ENCODE measurements at places on chromosomes 7 and 10.

DNA sequence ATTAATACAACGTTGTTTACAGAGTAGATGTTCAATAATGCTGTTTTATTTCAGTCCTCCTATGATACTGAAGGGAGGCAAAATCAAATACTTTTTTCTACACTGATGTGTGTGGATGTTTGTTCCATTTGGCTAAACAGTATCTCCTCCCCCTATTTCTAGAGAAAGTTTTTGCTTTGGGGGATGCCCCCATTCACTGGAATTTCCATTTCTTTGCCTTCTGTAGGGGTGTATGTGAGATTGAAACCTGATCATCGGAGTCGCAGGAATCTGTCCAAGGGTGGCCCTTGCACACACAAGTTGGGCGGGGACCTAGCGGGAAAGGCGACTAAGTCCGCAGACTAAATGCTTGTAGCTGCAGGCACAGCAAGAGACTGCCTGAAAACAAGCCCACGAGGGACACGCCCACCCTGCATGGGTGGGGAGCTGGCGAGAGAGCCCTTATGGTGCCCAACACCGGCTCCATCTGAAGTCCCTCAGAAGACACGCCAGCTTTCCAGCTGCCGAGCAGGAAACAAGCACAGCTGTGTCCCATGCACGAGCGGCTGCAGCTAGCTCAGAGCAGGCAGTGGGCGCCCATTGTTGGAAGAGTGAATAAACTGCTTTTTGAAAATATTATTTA lies 58.0 kb downstream of the ESYT2 start:
- DNase-seq, result no peak

GRCh38 chr10:130929422-130930325 lies 381.8 kb downstream of the TCERG1L start:
- no peak for DNase-seq

DNA sequence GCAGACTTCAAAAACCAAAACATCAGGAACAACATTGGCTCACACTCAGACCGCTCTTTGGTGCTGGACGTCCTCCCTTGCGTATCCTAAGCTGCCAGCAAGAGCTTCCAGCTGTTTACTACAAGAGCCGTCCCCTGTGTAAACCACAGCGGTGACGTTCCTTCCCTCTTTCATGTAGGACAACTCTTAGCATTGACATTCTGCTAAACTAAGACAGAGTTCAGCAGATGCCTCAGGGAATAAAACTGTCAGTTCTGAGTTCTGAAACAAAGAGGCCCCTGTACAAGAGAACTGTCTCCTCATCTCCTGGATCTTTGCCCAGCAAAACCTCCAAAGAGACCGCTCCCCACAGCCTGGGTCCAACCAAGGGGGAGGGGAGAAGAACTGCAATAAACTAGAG lies 57.8 kb upstream of the OPALIN start:
- no peak for DNase-seq

DNA sequence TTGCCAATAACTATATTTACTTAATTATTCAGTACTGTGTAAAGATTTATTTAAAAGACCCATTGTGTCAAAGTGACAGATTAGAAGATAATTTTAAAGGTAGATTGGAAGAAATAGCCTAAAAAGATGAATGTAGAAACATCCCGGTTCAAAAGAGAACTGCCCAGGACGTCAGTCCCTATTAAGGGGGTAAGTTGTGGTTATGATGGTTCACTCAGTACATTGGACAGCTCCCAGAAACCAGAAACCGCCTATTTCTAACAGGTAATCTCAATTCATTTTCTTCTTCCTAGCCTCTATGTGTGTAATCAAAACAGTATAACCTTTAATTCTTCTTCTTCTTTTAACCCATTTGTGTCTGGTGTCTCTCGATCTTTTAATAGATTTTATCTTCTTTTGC lies 1.5 kb upstream of the FERD3L start:
- DNase-seq, result no peak

GRCh38 chr7:125033506-125033905 lies 103.9 kb upstream of the POT1 start:
- no peak for DNase-seq

DNA sequence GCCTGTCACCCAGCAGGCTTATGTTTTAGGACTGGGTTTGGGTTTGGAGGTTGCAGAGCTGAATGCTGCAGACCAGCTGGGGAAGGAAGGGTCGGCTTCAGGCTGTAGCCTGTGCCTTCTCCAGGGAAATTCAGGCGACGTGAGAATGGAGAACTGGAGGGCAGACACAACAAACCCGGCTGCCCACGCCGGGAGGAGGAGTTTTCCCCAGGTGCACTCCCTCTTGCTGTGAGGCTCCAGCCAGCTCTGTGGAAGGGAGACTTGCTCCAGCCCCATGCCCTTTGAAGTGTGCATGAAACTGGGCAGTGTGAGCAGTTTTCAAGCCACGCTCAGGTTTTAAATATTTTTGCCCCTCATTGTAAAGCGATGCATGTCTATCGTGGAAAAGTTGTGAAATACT lies 279.1 kb downstream of the CCSER2 start:
- no peak for DNase-seq

DNA sequence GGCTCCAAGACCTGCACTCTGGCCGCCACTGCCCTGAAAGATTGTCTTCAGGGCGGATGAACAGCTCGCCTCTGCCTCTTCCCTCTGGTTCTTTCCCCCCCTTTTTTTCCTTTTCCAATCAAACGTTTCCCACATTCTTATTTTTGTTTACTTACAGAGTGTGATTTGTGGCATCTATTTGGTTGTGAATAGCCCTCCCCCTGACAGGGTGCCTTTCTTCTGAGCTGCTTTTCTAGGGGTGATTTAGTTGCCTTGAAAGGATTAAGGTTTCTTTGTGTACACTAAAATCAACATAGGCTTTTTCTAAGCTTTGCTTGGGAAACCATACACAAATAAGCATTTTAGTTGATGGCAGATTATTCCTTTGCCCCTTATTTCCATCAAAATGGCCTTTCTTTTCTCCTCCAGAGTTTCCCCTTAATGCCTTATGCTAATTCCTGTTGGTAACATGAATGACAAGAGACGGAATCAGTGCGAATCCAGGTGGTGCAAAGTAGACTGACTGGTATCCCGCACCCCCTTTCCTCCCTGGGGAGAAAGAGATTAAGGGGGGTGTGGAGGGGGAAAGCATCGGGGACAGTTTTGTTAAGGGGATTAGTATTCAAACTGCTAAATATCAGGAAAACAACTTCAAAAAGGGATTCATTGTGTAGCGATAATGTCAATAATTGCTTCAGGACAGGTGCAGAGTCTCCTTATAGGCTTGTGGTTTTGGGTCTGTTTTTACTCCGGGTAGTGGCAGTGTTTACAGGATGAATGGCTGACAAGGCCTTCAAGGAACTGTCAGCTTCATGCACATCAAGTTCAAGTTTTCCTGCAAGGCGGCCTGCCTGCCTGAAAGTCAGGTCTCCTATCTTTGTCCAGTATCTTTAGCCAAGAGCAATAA lies 431.6 kb upstream of the GALNT17 start:
- no peak for DNase-seq

GRCh38 chr10:72483471-72483870 lies 128.8 kb upstream of the DNAJB12 start:
- DNase-seq, result no peak

GRCh38 chr10:36048236-36048635 lies 406.1 kb upstream of the FZD8 start:
- DNase-seq, result no peak
